Stimulated activated CD4-positive, alpha-beta T cell treated with anti-CD3 and anti-CD28 coated beads, TNF-alpha, amount 100 ng/mL, for 1 hour (primary cell): ENCODE measurements at places on chromosomes 3 and 15.

GRCh38 chr3:141257961-141258360 is 26.3 kb downstream of the PXYLP1 start:
- no peak for DNase-seq

GRCh38 chr3:99834211-99834957 is 16.7 kb downstream of the CMSS1 start:
- no peak for DNase-seq

DNA sequence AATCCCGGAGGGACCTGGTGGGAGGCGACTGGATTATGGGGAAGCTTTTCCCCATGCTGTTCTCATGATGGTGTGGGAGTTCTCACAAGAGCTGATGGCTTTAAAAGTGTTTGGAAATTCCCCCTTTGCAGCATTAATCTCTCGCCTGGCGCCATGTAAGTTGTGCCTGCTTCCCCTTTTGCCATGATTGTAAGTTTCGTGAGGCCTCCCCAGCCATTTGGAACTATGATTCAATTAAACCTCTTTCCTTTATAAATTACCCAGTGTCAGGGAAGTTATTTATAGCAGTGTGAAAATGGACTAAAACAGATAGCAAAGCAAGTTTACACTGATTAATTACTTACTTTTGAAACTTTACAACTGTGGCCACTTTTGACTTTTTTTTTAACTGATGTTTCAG is 10.6 kb upstream of the U2SURP start:
- no peak for DNase-seq

- no peak for DNase-seq
Measured at GRCh38 chr3:69961706-69962439, 37.7 kb upstream of the SAMMSON start.

DNA sequence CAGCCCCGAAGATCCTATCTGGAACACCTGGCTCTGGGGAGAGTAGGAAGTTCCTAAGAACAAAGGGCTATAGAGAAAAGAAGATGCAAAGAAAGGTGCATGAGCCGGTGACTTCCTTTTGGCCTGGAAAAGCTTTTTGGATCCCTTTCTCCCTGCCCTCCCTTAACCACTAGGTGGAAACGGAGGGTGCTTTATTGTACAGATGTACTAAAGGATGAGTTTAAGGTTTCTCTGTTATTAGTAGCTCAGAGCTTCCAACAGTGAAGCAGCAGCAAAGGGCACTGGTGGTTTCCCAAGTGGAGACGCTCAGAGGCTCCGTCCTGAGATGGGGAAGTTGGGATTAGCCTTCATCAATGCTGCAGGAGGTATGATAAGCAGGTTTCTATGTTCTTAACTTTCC is 5.9 kb upstream of the ADGRG7 start:
- no peak for DNase-seq
